ENCODE measurements at places on chromosomes 4 and X.

DNA sequence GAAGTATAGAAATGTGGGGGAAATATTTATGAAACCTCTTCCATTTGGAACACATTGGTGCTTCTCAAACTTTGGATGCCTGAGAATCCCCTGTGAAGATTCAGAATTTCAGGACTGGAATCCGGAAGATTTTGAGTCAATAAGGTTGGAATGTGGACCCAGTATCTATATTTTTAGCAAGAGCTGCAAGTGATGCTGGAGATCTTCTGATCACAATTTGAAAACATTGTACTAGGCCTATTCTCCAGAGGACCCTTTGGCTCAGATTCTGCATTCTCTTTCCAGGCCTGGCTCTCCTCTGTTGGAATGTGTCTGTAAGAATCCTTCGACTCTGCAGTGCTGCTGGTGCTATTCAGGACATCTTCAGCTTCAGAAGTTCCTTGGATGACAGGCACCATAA, 2.4 kb upstream of the PKD2 start:
- DNase-seq, result no peak

DNA sequence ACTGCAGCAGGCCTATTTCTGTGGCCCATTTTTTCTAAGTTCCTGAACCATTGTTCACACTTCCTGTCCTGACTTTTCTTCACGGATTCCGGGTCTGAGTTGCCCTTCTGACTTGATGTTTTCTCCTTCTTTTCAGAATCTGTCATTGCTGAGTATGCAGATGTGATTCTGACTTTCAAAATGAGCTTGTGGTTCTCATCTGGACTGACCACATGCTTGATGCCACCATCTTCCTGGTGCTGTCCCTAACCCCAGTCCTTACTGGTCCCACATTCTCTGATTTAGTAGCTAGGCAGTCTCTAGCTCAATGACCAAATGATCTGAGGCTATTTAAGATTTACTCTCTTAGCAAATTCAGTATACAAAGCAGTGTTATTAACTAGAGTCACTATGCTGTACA, 822.3 kb upstream of the TENM3 start:
- no peak for DNase-seq

DNA sequence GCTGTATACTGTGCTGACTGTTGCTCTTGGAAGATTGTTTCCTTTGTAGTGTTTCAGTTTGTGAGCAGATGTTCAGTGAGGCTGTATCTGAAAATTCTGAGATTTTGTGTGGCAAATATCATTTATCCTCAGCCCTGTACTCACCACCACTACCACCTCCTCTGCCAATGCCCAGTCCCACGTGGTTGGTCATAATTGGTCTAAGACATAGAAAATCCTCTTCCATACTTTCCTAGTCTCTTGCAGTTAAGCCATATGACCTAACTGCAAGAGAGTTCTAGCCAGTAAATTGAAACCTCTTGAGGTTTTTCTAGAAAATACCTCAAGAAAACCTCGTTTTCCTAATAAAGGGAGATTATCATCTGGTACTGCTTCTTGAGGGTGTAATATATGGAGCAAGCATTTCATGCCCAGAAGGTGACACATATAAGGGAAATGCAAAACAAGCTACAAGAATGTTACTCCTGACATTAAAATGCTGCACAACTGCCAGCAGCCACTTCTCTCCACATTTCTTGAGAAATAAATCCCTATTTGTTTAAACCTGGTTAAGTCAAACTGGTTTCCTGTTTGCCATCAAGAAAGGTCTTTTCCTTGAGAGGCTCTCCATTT, 32.8 kb downstream of the ABCE1 start:
- no peak for DNase-seq

GRCh38 chr4:44806071-44806470, 79.7 kb upstream of the GNPDA2 start:
- DNase-seq, result no peak

DNA sequence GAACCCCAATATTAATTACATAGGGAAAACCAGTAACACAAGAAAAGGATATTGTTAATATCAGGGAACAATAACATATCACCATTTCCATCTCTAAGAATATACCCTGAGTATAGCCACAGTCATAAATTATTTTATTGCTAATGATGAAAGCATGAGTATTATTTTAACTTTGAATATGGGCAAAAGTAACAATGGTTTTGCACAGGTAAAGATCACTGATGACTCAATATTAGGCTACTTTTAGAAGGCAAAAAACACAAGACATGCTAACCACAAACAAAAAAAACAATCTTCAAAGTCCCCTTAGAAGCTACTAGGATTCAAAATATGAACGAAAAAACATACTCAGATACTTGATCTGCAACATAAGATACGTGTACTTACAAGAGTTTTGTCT, 36.5 kb downstream of the THOC2 start:
- no peak for DNase-seq

DNA sequence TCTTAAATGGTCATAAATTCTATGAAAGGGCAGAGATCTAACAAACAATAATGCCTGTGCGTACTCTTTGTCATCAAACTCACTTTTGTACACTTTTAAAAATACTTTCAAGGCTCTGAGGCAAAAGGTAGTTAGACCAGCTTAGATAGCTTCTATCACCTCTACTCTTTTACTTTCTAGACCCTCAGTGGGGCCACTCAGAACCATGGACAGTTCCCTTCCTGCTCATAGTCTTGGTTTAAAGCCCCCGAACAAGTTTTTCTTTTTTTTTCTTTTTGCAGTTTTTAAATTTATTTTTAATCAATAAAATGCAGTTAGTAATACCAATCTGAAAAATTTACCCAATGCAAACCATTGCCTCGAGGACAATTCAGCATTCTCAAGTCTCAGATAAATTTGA, 460.5 kb upstream of the CNKSR2 start:
- no peak for DNase-seq

DNA sequence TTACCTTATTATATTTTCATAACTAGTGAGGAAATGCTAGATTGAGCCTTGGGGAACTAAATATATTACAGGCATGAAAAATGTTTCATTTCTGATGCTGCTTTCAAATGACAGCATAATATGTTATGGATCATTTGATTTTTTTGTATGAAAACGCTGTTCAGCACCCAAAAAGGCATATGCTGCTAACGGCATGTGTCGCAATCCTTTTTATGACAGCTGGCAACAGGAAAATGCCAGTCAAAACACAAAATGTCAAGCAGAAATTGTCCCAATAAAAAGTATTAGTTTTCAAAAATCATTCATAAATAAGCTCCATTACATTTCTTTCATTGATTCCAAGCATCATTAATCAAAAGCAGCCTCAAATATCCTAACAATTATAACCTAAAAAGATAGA, 1244.5 kb downstream of the PCDH7 start:
- DNase-seq, result no peak

GRCh38 chr4:160276785-160277325, 1174.0 kb downstream of the RAPGEF2 start:
- DNase-seq, result no peak

All from activated CD4-positive, alpha-beta T cell treated with anti-CD3 and anti-CD28 coated beads for 4 hours (primary cell).